ENCODE measurements at places on chromosomes 7 and 10. TPM values are rescaled to one million over a fixed set of nuclear protein-coding genes. Genes with fewer than 3 reads are reported as not detected.

The CTAGE8 gene
- not detected for polyA plus RNA-seq

The SPDYE16 gene
- 0.81 TPM for polyA plus RNA-seq

The PRLHR gene
- 0.20 TPM for polyA plus RNA-seq

The HTR5A gene
- polyA plus RNA-seq, result 0.14 TPM

The PSMA2 gene
- polyA plus RNA-seq, result 225 TPM

The CNTNAP2 gene
- polyA plus RNA-seq, result 276 TPM

The PRSS37 gene
- not detected for polyA plus RNA-seq

The ABCC2 gene
- 2.0 TPM for polyA plus RNA-seq

The SLC26A5 gene
- polyA plus RNA-seq, result not detected

The ADRB1 gene
- polyA plus RNA-seq, result not detected

The USP54 gene
- polyA plus RNA-seq, result 12.7 TPM

The ERVW-1 gene
- polyA plus RNA-seq, result not detected

The CDHR1 gene
- polyA plus RNA-seq, result 3.3 TPM

The GJD4 gene
- polyA plus RNA-seq, result not detected

The ATG9B gene
- 1.2 TPM for polyA plus RNA-seq

The MKI67 gene
- 0.16 TPM for polyA plus RNA-seq

The INHBA gene
- 0.30 TPM for polyA plus RNA-seq

The SGPL1 gene
- 33.4 TPM for polyA plus RNA-seq

The CALML5 gene
- polyA plus RNA-seq, result not detected

The RAMP3 gene
- polyA plus RNA-seq, result not detected

The IKZF1 gene
- 0.24 TPM for polyA plus RNA-seq

The ANK3 gene
- polyA plus RNA-seq, result 114 TPM

The LRRN3 gene
- polyA plus RNA-seq, result 138 TPM

The PVRIG gene
- not detected for polyA plus RNA-seq

The DNAJB12 gene
- 24.5 TPM for polyA plus RNA-seq

The SH2D4B gene
- 1.6 TPM for polyA plus RNA-seq

The FGFBP3 gene
- polyA plus RNA-seq, result 35.9 TPM
